ENCODE measurements at places on chromosomes 4 and X.

DNA sequence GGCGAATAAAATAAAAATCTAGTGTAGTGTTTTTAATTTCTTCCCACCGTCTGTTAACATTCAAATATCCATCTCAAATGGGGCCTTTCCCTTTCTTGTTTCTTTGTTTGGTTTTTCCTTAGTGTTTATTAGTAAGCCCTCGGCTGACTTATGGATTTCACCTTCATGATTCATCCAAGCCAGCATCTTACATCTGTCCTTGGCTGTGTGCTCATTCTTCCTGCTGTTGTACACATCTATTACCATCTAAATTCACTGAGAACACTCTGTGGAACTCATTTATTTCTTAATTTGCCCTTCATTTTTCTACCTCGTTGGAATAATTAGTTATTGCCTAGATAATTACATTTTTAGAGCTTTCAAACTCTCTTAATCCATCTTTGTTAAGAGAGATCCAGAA, 84.9 kb downstream of the SPCS3 start:
- DNase-seq, result no peak

DNA sequence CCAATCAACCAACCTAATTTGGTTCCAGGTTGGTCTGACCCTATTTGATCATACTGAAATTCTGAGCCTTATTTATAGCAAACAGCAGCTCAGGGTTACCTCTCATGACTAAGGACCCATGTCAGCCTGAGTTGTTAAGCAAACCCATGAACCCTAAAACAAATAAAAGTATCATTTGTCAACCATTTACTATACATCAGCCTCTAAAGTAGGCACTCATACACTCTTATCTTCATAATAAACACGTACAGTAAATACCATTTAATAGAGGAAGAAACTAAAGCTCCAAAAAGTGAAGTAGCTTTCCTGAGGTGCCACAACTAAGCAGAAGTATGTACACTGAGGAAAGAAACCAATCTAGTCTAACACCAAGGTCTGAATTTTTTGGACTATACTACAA, 25.2 kb downstream of the MANBA start:
- DNase-seq, result no peak

DNA sequence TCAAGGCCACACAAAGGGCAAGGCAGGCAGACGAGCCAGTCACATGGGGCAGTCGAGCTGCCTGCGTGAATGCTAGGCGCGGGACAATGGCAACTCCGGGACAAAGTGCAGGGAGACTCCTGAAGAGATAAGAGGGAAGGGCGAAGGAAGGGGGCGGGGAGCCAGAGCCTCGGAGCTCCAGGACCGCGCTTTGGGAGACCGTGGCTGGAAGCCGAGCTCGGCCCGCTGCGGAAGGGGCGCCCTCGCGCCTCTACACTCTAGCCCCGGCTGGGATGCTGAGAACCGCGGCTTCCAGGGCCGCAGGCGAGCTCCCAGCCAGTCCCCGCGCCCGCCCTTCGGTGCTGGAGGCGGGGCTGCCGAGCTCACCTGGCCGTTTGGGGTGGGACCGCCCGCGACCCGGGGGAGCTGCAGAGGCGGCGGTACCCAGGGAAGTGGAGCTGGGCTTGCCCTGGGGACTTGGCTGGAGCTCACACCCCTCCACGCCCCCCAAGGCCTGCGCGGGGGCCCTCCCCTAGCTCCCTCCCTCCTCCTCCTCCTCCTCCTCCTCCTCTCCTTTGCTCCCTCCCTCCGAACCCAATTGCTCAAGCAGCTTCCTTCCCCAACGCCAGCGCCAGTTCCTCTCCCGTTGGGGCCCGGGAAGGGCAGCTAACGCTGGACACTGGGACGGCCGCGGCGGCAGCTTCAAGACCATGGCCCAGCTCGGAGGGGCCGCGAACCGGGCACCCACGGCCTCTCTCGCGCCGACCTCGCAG, at the start of gene SOWAHD:
Gene SOWAHD, plus strand, starts transcription at position 610 of the 752 bp plus-strand sequence. Its CDS starts 80 bp downstream, at position 690.
- no peak for DNase-seq

GRCh38 chrX:142134533-142134932, 70.6 kb downstream of the MAGEC2 start:
- no peak for DNase-seq

DNA sequence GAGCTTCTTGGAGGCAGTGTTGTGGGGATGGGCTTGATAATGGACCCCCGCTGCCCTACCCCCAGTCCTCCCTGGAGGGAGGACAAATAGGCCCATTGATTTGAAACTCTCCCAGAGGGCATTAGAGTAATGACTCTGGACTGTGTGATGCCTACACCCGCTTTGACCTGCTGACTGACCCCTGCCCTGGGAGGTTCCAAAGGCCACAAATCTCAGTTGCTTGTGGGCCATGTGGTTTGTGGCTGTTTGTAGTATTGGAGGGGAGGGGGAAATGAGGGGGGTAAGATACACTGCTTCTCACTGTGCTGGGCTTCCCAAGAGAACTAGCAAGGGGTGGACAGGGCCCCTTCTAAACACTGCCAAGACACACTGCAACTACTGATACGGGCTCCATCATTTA, 27.6 kb upstream of the BCORL1 start:
- no peak for DNase-seq

DNA sequence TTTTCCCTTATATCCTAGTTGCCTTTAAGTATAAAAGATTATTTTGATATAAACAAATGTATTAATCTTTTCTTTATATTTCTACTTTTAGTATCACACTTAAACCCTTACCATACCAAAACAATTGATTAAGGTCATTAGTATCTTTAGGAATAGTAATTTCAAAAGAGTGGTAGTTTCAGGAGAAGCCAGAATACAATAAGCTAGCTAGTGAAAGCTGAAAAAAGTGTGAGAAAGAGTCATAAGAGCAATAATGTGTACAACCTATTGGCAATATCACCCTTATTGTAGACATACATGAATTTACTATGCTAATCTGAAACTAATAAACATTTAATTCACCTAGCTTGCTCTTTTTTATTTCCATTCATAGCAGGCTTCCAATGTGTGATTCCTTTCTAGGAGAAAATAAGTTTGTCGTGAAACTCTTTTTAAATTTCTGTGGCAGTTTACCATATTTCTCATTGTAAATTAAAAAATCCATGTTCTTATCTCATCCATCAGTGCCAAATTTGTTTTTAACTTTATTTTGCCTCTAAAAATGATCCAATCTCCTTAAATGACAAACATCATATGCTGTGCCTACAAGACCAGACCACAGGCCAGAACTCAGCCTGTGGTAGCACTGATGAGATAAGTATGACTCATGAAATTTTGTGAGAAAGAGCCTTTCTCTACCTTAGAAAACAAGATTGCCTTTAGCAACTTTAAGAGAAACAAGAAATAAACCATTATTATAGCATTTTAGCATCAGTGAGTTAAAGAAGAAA, 8.1 kb downstream of the NEK1 start:
- no peak for DNase-seq

DNA sequence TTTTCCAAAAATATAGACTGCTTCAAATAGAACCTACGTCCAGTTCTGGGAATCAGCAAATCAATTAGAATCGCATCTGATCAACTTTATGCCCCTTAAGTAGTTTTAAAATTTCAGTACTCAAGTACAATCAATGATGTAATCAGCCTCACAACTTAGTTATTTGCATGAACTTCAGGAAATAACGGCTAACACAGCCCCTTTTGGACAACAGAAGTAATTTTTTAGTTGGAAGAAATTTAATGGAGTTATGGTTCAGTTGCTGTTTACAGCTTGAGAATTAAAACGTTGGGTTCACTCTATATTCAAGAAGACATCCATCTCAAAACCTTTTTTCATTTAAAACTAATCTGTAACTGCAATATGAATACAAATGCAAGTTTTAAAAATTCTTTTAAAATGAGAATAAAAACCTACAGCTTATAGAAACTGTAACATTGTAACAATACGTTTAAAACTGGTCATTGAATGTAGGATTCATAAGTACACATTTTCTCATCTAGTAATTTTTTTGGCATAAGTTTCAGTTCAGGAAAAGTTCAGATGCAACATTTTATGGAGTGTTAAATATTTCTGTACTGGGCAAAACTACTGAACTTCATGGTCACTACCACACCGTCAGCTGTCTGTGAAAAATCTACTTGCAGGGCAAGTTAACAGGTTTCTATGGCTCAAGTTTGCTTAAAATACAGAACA, 956 bp downstream of the TAPT1 start:
- no peak for DNase-seq

DNA sequence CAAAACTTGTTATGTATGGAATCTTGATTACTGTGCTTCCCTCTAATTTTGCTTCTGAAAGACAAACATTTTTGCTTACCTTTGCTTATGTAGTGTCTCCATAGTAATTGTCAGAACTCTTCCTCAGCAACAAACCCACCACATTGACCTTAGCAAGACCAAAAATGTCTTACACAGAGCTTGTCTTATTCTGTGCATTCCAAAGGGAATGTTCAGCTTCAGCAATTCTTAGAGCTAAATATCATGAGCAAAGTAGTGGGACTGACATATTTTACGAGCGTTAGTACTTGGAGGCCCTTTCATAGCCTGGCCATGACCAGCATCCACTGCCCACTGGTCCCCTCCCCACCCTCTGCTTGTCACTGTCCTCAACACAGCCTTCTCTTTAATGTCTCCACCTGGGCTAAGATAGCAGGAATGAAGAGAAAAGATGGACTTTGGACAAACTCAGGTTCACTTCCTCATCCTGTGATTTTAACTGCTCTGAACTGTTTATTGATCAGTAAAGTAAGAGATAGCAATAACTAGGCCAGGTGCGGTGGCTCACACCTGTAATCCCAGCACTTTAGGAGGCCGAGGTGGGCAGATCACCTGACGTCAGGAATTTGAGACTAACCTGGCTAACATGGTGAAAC, 15.5 kb upstream of the SH3D19 start:
- DNase-seq, result no peak

GRCh38 chrX:13474164-13474516, 95.3 kb upstream of the EGFL6 start:
- no peak for DNase-seq

DNA sequence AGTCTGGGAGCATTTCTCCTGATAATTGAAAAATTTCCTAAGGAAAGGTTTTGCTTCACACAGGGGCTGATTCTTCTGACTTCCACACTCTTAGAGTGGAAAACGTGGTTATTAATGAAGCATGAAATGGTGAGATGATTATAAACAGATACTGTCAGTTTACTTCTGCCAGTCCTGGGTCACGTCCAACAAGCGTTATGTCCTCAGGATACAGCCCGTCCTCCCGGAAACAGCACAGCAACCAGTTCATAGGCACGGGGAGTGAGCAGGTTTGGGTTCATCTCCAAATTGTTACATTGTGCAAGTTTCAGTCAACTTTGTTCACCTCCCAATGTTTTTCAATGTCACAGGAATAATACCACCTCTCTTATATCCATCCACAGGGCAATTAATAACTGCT, 98.8 kb downstream of the NPNT start:
- no peak for DNase-seq

DNA sequence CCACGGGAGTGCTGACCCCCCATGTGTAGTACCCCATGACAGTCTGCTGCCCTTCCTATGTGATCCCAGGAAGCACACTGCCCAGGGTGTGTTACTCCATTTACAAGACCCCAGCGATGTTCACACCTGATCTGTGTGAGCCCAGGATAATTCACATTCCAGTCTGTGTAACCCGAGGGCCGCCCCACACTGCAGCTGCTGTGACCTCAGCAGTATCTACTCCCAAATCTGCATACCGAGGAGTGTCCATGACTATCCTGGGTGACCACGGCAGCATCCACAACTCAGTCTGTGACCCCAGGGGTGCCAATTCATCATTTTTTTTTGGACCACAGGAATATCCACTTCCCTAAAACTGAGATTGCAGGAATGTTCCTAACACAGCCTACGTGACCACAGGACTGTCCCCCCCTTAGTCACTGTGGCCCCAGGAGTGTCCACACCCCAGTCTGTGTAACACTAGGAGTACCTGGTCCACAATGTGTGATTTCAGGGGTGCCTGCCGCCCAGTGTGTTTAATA, 7.8 kb upstream of the GLOD5 start:
- DNase-seq, result no peak

DNA sequence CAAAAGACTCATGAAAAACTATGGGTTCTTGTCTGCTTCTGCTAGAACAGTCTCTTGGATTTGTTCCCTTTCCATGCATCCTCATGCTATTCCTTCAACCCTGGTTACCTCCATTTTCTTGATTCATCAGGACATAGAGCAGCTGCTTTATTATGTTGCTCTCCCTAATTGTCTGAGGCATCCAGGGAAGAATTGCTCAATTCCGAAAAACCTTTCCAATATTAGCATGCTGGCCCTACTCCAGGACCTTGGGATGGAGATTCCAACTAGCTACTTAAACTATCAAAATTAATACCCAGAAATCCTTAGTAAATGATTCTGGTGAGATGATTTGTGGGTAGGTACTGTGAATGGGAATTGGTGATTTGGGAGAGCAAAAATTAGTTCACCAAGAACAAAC, 56.6 kb upstream of the FAM47B start:
- DNase-seq, result no peak

GRCh38 chr4:66691101-66691500, 854.2 kb downstream of the CENPC start:
- DNase-seq, result no peak

GRCh38 chr4:107312366-107312765, 276.3 kb upstream of the DKK2 start:
- no peak for DNase-seq

- DNase-seq, result no peak
Measured at GRCh38 chr4:168374772-168375523, 56.4 kb upstream of the DDX60 start.

DNA sequence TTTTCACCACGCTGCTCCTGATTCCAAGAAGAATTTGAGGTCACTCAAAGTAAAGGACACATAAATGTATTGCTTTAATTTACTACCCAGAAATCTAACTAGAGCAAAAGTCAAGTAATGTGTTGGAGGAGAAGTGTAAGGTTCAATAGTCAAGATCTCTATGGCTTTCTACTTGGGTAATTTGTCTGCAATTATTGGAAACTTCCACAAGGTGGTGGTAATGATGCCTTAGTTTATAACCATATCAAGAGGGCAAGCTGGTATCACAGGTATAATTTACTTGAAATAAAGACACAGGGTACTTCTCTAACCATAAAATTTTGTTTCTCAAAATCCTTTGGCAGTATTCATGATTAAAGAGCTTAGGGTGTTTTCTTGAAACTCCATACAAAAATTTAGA, 10.2 kb upstream of the GRIA3 start:
- no peak for DNase-seq

GRCh38 chrX:132086672-132087071, 41.1 kb downstream of the FRMD7 start:
- no peak for DNase-seq

GRCh38 chr4:94525993-94526728, 74.4 kb downstream of the PDLIM5 start:
- no peak for DNase-seq

DNA sequence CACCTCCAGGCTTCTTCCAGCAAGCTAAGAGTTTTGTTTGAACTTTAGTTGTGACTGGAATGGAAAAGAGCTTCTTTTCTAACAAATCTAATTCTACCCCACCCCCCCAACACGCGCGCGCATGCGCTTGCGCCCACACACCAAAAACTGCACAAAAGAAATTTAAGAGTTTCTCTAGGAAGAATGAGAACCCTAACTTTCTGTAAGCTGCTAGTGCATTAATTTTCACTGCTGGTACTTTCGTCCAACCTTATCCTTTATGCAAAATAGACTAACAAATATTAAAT, 9.0 kb upstream of the INTU start:
- peak; percentile 8 for DNase-seq

- DNase-seq, result no peak
Measured at GRCh38 chr4:10096201-10096977, 20.2 kb downstream of the WDR1 start.

- DNase-seq, result no peak
Measured at GRCh38 chr4:169723207-169723965, 34.4 kb downstream of the HPF1 start.
